ENCODE measurements at places on chromosomes 12 and 14.
A peak's percentile ranks its signal among the peaks of the same experiment; 100 is the strongest.

DNA sequence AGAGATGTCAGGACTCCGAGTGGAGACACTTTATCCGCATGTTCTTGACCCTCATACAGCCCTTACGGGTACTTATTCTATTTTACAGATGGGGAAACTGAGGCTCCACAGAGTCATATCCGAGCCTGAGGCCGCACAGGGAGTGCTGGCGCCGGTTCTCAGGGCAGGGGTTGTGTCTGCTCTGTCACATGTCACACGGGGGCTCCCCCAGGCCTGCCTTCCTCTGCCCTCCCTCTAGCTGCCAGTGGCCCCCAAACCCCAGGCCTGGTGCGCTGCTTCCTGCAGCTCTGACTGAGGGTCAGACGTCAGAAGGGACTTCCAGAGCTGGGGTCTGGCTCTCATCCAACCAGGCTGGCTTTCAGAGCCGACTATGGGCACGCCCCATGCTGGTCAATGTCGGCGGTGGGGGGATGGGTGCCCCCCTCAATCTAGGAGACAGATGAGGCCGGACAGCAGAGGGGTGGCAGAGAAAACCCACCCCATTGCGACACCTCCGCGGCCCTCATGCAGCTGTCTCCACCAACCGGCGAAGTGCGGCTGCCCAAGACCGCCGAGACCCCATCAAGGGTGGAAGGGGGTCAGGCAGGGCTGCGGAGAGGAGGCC lies 811 bp upstream of the INF2 start:
- no peak for DNase-seq

DNA sequence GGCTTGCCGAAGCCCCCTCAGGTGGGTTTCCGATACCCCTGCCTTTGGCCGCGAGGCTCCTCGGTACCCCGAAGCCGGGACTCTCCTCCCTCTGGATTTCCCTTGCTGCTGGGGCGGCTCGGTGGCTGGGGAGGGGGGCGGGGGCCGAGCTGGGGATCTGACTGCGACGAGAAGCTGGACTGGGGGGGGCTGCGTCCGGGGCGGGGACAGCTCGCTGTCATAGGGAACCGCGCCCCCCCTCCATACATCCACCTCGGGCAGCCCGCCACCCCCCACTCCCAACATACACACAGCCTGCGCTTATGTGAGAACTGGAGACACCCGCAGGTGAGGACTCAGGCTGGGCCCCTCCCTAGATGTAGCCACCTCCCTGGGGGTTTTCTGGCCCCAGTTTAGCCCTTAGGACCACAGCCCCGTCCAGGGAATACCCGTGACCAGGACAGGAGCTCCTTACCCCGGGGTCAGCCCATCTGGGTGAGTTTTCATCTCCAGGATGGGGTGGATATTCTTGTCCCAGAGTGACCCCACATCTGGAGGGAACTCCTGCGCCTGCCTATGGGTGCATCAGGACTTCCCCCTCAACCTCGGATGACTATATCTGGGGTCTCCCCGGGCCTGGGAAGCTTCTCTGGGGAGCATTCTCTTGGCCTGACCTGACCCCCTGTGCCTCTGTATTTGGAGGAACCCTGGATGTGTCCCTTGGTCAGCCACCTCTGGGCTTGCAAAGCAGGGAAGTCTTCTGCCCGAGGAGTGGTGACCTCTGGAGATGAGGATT lies 687 bp downstream of the ASIC1 start:
- DNase-seq = no peak

DNA sequence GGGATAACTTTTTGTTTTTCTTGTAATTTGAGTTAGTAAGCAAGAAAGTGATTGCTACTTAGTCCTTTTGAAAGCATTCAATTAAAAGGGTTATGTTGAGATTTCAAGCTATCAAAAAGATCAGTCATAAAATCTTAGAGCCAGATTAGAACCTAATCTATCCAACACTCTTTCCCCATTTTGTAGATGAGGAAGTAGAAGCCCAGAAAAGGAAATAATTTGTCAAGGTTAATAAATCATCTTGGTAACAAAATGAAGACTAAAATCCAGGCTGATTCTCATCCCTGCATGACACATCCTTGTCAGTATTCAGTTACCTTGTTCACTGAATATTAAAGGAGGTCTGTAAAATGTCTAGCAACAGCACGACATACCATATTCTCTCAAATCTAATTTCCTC lies 26.5 kb downstream of the PPP1R13B start:
- no peak for DNase-seq

- no peak for DNase-seq
These were observed 428.7 kb downstream of the RERGL start for GRCh38 chr12:17661250-17661649.

DNA sequence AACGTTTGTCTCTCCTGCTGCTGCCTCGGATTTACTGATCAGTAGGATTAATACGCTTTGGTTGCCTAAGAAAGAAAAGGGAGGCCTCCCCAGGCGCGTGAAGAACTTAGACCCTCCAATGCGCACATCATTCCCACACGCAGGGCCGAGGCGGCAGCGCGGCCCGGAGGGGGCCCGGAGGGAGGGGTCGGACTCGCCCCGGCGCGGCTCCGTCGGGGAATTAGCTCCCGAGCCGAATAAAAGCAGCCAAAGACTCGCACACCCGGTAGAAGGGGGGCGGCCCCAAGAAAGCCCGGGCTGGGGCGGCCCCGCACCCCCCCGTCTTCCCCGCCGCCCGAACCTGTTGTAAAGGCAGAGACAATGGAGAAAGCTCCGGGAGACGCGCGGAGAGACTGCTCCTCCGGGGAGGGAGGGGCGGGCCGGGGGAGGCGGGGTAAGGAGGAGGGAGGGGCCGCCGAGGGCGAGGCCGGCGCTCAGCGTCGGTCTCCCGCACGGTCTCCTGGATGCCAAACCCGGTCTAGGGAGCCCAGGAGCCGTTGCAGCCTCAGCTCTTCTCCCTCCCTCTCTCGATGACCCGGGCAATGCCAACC lies at the start of gene NELL2:
TSS of gene NELL2 (minus strand) at position 362 of the 590 bp plus-strand sequence. CDS start 446 bp downstream, outside the sequence.
- peak; percentile 54 for DNase-seq
